ENCODE measurements at places on chromosomes 13 and 19. TPM values are rescaled to one million over a fixed set of nuclear protein-coding genes. Genes with fewer than 3 reads are reported as not detected.

GRCh38 chr19:51796195-51796679 lies 1.3 kb downstream of the FPR3 start:
- no peaks in the 10 kb centered on the region for H3K36me3 ChIP-seq
- H3K27ac ChIP-seq = no peak overlapping the region
- H3K27me3 ChIP-seq = no peaks in the 10 kb centered on the region
- H3K4me3 ChIP-seq = no peak overlapping the region
- DNase-seq = no peak

DNA sequence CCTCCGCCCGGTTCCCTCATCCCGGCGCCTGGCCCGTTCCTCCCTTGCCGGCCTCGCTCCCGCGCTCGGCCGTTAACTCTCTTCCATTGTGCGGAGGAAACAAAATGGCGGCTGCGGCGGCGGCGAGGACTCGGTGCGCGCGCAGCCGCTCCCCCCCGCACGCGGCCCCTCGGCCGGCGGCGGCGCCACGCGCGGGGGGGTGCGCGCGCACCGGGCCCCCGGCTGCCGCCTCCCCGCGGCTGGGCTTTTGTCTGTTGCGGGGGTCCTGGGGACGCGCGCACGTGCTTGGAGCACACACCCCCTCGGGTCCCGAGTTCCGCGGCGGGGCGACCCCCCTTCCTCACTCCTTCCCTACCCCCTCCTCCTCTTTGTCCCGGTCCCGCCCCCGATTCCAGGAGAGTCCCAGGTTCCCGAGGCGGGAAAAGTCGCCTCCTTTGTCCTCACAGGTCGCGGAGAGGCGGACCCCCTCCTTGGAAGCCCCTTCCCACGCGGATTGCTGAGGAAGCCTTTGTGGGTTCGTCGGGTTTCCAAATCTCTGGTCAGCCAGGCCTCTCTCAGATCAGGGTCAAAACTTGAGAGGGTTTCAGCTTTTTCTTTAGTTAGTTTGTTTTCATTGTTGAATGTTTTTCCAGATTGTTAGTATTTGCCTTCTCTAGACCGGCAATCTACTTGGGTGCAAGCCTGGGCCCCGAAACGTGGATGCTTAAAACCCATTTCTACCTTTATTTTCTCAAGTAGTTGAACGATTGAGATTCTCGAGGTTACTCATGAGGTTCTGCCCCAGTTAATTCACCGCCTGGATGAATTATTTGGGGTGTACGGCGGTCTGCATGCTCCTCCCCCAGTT lies 687 bp downstream of the ILF3 start:
- H3K36me3 ChIP-seq = peaks cover 25% of the 10 kb centered on the region
- H3K27ac ChIP-seq = peak overlapping the region; percentile 99
- H3K4me3 ChIP-seq = peak overlapping the region; percentile 96
- H3K27me3 ChIP-seq = peaks cover 4% of the 10 kb centered on the region
- peak; percentile 85 for DNase-seq

DNA sequence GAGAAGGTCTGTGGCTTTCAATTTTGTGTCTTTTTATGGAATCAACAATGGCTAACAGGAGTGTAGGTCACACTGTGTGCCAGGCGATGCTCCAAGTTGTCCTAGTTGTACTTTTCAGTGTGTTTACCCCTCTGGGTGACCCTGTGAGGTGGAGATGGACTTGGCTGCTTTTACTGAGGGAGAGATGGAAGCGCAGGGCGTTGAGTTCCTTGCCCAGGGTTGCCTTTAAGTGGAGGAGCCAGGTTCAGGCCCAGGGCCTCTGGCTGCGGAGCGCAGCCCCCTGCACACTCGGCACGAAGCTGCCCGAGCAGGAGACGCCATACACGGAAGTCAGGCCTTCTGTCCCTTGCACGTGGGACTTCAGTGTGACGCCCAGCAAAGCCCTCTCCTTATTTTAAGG lies 112.8 kb downstream of the RAB20 start:
- no peaks in the 10 kb centered on the region for H3K27me3 ChIP-seq
- no peak for DNase-seq
- peak overlapping the region; percentile 30 for H3K27ac ChIP-seq
- H3K4me1 ChIP-seq = peaks cover 22% of the 10 kb centered on the region

GRCh38 chr13:20671789-20672188 lies 31.7 kb upstream of the IL17D start:
- H3K4me3 ChIP-seq = no peak overlapping the region
- DNase-seq = no peak
- no peak overlapping the region for H3K27ac ChIP-seq
- H3K4me1 ChIP-seq = no peaks in the 10 kb centered on the region
- peaks cover 13% of the 10 kb centered on the region for H3K36me3 ChIP-seq

- H3K36me3 ChIP-seq = no peaks in the 10 kb centered on the region
- no peaks in the 10 kb centered on the region for H3K4me1 ChIP-seq
- H3K27ac ChIP-seq = no peak overlapping the region
- no peaks in the 10 kb centered on the region for H3K27me3 ChIP-seq
- H3K4me3 ChIP-seq = no peak overlapping the region
These were observed 32.6 kb upstream of the RFC3 start for GRCh38 chr13:33785384-33785783.

DNA sequence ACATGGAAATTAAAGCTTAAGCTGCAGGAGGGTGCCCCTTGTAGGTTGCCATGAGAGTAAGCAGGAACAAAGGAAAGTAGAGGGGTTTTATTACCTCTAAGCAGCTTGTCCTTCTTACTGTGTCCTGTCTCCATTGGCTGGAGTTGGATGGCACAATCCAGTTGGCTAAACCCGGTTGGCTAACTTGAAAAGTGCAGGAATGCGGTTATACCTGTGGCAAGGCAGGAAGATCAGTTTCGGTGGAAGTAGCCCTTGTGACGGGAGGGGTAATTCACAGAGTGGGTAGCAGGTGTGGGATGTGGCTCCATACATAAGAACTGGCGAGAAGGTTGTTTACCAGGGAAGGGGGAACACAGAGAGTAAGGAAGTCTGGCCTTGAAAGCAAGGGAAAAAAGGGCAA lies 3.2 kb downstream of the ZNF726 start:
- peak overlapping the region; percentile 88 for H3K27ac ChIP-seq
- no peaks in the 10 kb centered on the region for H3K27me3 ChIP-seq
- no peaks in the 10 kb centered on the region for H3K4me1 ChIP-seq
- no peak for DNase-seq

- no peak overlapping the region for H3K4me3 ChIP-seq
- H3K27me3 ChIP-seq = no peaks in the 10 kb centered on the region
- DNase-seq = no peak
These were observed 318.2 kb downstream of the MYO16 start for GRCh38 chr13:108947551-108948030.

Gene RASAL3
- total RNA-seq = not detected

Gene POGLUT2
- 8.1 TPM for total RNA-seq
